ENCODE measurements at places on chromosomes 4 and X. TPM values are rescaled to one million over a fixed set of nuclear protein-coding genes. Genes with fewer than 3 reads are reported as not detected.

The NEUROG2 gene
- total RNA-seq: not detected

The TCEAL2 gene
- total RNA-seq: not detected

The C4orf51 gene
- not detected for total RNA-seq

The SLC10A4 gene
- total RNA-seq: 7.5 TPM

The SPP1 gene
- total RNA-seq: 200 TPM

The DDIT4L gene
- total RNA-seq: 0.21 TPM

The USP17L30 gene
- not detected for total RNA-seq

The PRDM8 gene
- total RNA-seq: 0.12 TPM

The CXCL5 gene
- total RNA-seq: 35.3 TPM

The TLR10 gene
- total RNA-seq: not detected

The RAI2 gene
- 0.15 TPM for total RNA-seq

The GPRASP3 gene
- 3.3 TPM for total RNA-seq

The PCDH11X gene
- total RNA-seq: not detected

The CLCN4 gene
- total RNA-seq: 3.3 TPM

The GABRE gene
- total RNA-seq: 24.5 TPM

The BEX1 gene
- not detected for total RNA-seq

The ADAMTS3 gene
- total RNA-seq: not detected

All from A549 treated with Mapracorat at 1 μM for 4 hours (cell line).